Esophagus mucosa (tissue), 1 donor: ENCODE measurements at places on chromosomes 16 and 17. TPM values are rescaled to one million over a fixed set of nuclear protein-coding genes. Genes with fewer than 3 reads are reported as not detected.

DNA sequence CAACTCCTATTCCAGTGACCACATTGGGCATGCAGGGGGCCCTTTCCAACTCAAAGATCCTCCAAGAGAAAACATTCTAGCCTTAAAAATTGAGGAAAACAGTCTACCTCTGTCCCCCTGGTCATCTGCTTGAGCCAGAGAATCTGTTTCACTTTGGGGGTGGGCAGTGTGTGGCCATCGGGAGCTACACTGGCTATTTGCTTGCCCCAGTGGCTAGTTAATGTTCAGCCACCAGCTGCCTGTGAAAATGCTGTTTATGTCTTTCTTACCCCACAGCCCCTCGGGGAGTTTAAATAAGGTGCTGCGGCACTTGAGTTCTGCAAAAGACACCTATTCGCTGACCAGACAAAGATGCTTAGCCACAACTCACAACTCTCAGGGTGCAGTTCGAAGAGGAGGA is 43.4 kb downstream of the GNAO1 start:
- ATAC-seq: no peak

DNA sequence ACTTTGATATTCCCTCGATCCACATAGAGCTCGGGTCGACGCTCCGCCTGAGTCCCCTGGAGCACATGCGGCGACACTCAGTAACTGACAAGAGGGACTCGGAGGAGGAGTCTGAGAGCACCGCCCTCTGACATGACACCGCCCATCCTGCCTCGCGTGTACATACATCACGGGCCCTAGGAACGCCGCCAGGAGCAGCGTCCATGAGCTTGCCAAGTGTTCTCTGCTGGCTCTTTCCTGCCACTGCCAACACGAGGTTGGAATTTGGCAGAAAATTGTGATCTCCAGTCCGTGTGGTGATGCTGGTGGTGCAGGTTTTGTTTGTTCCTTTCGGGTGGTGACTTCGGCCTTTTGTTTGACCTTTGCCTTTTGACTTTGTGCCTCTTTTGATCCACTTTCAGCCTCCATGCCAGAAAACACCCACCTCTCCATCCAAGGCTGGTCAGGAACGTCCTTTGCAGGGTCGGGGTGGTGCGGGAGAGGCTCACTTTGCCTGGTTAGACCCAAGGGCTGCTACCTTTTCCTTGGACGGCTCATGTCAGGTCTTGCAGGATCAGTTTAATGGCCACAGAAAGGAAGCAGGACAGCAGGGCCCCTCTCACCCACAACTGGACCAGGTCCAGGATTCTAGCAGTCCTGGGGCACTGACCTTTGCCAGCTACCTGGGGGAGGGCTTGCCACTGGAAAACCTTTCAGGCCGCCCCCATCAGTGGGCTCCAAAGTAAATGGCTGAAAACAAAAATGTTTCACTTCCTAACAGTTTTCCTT is 27.6 kb downstream of the ELAC2 start:
- no peak for ATAC-seq

DNA sequence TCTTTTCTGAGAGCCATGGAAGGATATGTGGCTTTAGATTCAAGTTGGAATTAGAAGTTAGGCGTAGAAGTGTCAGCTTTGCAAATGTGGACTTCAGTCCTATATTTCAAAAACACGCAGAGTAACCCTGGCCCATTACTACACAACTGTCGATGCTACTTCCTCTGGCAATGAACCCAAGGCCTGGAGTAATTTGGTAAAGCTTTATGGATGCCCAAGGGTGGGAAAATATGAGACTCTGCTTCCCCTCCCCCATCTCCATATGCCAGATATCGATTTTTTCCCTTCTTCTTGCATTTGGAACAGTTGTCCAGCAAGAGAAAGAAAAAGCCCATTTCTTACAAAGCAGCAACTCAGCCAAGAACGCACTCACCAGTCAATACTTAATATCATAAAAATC is 2.9 kb upstream of the MAP1LC3B start:
- no peak for ATAC-seq

- ATAC-seq: peak; percentile 47
Measured at GRCh38 chr16:138049-138417, 440 bp downstream of the NPRL3 start.

- peak; percentile 33 for ATAC-seq
Measured at GRCh38 chr17:58593123-58593522, 78.7 kb upstream of the MTMR4 start.

DNA sequence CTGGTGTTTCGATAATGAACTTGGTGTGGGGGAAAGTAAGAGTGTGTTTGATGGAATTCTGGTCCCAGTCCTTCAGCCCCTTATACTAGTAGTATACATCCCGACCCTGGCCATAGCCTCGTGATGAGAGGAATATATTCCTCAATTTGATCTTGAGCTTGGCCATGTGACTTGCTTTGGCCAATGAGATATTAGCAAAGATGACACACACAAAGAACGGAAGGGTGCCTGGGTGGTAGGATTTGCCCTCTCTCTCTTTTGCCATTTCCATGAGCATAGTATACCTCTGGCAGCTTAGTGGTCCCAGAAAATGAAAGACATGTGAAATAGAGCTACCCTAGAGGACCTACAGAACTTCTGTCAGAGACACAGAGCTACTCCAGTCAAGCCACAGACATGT is 2.9 kb upstream of the EMP2 start:
- ATAC-seq: no peak

DNA sequence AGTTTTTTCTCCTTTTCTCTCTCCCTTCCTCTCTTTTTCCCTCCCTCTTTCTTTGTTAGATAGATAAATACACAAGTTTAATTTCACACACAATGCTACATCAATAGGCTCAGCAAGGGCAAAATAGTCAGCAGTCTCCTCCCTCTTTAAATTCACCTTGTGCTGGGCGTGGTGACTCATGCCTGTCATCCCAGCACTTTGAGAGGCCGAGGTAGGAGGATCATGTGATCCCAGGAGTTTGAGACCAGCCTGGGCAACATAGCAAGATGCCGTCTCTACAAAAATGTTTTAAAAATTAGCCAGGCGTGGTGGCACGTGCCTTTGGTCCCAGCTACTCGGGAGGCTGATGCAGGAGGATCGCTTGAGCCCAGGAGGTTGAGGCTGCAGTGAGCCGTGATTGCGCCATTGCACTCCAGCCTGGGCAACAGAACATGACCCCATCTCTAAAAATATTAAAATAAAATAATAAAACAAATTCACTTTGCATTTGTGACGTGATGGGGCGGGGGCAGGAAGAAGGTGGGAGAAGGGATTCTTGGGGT is 27.4 kb downstream of the IL21R start:
- ATAC-seq: no peak

GRCh38 chr16:29683543-29684090 is 4.6 kb downstream of the QPRT start:
- no peak for ATAC-seq

DNA sequence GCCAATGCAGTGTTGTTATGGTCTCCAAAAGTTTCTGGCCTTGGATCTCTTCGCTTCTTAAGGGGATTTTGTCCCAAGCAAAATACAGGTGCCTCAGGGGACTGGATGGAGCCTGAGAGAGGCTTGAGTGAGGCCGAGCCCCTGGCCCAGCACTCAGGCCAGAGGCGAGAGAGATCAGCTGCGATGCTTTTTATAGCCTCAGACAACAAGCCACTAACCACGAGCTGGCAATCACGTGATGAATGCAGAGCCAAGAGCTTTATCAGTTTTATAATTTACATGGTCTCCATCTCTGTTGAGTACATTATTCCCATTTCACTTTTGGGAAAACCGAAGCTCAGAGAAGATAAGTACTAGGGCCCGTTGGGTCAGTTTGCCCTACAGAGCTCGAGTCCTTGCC is 360.0 kb upstream of the CDH5 start:
- no peak for ATAC-seq

- ATAC-seq: no peak
Measured at GRCh38 chr16:85963753-85964285, 64.9 kb downstream of the IRF8 start.

- ATAC-seq: no peak
Measured at GRCh38 chr16:15708096-15708495, 58.1 kb downstream of the NDE1 start.

DNA sequence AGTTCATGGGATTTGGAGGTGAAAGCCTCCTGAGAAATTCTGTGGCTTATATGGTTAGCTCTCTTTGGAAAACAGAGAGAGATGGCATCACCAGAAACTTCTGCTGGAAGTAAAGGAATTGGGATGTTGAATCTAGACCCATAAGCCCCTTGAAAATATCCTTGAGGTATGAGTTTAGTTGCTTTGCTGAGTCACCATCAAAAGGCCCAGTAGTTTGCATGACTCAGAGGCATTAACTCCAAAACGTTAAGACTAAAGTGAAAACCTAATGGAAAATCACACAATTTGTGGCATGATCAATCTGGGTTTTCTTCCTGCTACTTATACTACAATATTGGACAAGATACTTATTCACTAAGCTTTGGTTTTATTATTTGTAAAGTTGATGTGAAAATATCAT is 349.2 kb upstream of the SALL1 start:
- ATAC-seq: no peak

DNA sequence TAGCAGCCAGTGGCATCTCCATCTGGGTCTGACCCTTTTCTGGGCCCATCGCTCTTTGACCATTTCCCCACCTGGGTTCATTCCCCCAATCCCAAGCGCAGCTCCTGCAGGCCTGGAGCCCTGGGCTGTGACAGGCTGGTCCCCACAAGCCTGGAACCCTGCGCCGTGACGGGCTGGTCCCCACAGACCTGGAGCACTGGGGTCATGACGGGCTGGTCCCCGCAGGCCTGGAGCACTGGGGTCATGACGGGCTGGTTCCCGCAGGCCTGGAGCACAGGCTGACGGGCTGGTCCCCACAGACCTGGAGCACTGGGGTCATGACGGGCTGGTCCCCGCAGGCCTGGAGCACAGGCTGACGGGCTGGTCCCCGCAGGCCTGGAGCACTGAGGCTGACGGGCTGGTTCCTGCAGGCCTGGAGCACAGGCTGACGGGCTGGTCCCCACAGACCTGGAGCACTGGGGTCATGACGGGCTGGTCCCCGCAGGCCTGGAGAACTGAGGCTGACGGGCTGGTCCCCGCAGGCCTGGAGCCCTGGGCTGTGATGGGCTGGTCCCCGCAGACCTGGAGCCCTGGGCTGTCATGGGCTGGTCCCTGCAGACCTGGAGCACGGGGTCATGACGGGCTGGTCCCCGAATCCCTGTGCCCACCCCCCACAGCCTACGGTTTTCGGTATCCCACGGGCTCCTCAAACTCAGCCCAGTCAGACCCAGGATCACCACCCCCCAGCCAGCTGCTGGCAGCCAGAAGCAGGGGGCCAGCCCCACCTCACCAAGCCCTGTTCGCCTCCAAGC is 16.6 kb downstream of the TMC6 start:
- ATAC-seq: peak; percentile 1

DNA sequence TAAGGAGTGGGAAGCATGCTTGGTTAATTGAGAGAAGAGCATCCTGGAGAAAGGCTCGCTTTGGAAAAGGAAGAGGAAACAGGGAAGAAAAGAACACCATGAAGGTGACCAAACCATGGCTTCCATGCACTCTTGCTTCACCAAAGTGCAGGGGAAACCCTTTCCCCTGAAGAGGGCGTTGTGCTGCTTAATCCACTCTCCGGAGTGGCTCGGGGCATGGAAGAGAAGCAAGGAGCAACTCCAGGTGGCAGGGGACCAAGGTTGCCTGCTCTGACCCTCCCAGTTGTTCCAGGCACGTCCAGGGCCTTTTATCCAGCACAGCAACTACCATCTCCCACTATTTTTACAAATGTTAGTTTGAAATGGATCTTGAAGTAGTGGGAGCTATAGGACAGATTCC is 108.1 kb downstream of the STX8 start:
- ATAC-seq: no peak

DNA sequence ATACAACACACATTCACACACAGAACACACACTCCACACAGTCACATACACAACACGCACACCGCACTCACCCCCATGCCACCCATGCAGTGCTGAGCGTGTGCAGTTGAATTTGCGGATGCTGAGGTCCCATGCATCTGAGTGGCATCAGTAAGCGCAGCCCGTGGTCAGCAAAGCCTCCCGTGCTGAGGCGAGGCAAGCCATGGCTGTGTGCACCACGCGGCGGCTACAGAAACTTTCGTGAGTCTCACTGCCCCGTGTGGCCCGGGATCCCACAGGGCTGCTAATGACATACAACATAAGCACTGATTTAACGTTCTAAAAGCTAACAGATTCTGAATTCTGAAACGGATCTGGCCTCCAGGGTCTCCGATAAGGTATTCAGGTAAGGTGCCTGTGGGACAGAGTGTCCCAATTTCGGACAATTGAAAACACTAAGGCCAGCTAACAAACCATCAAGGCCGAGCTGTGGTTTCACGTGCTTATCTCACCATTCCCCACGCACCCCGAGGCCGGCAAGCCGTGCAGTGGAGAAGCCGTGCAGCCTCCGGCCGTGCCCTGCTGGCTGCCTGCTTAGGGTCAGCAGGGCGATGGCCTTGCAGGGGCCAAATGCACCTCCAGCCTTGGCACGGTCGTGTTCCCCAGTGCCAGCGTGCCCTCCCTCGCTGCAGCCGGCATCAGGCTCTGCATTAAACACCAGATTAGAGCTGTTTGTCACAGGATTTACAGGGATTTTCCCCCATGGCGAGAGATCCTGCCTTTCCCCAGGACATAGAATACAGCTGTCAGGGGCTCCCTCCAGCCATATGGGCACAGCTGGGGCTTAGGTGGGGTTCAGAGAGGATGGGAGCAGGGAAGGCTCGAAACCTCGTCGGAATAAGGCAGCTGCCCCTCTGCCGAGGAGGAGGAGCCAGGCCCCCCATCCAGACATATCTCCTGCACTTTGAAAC is 191.7 kb downstream of the C16orf95 start:
- no peak for ATAC-seq

DNA sequence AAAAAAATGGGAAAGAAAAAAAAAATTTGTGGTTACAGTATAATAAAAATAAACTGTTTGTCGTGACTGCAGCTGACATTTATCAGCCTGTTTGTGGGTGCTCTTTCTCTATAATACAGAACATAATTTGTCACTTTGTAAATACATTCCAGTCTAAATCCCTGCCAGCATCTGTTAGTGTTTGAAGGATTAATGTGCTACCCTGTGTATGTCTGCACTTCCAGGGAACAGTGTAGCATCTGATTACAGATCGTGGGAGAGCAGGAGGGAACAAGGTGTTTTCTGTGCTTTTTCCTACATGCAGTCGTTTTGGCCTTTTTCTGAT is 265.1 kb downstream of the WWOX start:
- no peak for ATAC-seq

TMEM88 gene
- 1.7 TPM for total RNA-seq

CNGB1 gene
- 0.32 TPM for total RNA-seq

IL21R gene
- 0.56 TPM for total RNA-seq

NEUROD2 gene
- total RNA-seq: not detected

CD300LB gene
- total RNA-seq: not detected

VMO1 gene
- 2.3 TPM for total RNA-seq

HOXB7 gene
- total RNA-seq: 2.1 TPM
